GM04503 (cell line): ENCODE measurements at places on chromosomes 7 and 10.

DNA sequence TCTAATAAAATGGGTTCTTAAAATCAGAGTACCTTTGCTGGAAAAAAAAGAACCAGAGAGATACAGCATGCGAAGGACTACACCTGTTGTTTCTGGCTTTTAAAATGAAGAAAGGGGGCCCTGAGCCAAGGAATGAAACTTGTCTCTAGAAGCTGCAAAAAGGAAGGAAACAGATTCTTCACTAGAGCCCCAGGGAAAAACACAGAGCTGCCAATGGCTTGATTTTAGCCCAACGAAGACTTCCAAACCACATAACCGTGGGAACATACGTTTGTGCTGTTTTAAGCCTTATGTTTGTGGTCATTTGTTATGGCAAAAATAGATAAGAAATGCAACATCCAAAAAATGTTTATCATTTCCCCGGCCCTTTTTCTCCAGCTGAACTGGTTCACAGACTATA, 780.0 kb downstream of the SORCS1 start:
- no peak for DNase-seq

- no peak for DNase-seq
Measured at GRCh38 chr7:44713141-44713540, 35.5 kb upstream of the ZMIZ2 start.

GRCh38 chr7:44385434-44386138, 60.2 kb upstream of the CAMK2B start:
- DNase-seq = no peak

GRCh38 chr10:107010531-107010930, 154.0 kb downstream of the SORCS1 start:
- no peak for DNase-seq

DNA sequence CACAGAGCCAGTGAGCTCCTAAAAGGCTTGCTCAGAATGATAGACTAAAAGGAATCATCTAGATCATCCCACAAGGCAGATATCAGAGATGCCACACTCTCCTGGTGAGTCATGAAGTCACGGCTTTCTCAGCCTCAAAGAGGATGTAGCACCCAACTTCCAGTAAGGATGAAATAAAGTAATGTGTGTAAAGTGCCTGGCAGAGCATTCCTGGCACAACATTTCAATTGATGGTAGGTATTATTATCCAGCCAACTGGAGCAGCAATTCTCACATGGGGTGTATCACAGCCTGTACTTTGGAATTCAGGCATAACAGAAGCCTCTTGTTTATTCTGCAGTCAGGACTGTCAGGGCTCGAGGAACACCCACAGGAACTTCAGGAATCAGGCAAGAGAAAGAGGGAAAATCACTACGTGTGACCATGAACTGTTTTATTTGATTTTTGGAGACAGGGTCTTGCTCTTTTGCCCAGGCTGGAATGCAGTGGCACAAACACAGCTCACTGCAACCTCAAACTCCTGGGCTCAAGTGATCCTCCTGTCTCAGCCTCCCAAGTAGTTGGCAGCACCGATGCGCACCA, 5.3 kb upstream of the NAT16 start:
- no peak for DNase-seq

GRCh38 chr7:14148974-14149373, 159.5 kb upstream of the ETV1 start:
- DNase-seq = no peak

- DNase-seq = no peak
Measured at GRCh38 chr7:156652886-156653568, 12.5 kb downstream of the RNF32 start.

- no peak for DNase-seq
Measured at GRCh38 chr10:62326176-62326575, 48.0 kb upstream of the ZNF365 start.

DNA sequence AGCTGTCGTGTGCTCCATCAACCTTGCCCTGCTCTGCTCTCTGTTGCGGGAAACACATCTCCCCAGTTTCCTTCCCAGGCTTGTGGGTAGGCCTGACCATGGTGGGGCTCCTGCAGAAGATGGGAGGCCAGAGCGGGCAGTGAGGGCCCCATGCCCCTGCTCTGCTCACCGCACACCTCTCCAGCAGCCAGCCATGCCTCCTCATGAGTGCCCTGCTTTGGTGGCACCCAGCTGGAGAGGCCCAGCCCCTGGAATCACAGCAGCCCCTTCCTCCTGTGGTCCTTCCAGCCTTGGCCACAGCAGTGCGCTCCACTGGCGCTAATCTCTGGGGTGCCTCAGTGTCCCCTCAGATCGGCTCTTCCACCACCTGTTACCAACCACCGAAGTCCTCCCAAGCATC, 4.2 kb upstream of the OPN4 start:
- DNase-seq = no peak

DNA sequence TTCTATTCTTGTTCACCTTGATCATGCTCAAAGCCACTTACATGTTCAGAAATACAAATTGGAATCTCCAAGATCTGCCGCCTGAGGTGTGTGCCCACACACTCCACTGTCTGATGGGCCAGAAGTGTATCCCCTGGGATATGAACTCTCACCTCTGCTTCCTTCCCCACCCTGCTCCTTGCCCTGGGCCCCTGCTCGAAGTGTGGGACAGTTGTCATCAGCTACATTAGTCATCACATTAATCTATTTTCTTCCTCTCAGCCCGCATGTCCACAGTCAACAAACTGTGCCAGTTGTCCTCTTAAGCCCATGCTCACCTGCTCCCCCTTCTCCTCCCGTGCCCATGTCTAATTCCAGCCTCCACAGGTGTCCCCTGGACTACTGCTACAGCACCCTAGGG, 154.7 kb downstream of the PTPN20 start:
- DNase-seq = no peak

DNA sequence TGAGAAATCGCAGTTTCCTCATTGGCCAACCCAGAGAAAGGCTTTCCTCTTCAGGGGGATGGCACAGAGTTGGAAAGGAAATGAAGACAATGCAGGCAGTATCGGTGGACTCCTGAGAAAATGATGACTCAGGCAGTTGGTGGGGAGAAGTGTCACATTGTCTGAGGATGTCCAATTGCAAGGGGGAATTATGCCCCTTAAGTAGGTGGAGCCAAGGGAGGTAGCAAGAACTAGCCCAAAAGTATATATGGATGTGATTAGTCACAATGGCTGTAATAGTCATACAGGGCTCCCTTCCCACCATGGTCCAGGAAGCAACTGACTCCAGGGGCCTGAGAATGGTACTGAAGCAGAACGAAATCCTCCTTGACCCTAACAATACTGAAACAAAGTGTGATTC, 58.3 kb upstream of the EGFR start:
- DNase-seq = no peak

DNA sequence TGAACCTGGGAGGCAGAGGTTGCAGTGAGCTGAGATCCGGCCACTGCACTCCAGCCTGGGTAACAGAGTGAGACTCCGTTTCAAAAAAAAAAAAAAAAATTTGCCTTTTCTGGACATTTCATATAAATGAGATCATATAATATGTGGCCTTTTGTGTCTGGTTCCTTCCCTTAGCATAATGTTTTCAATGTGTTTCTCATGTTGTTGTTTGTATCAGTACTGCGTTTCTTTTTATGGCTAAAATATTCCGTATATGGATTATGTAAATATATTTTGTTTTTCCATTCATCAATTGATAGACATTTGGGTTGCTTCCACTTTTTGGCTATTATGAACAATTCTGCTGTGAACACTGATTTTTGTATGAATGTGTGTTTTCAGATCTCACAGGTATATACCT, 257.6 kb downstream of the CCDC3 start:
- DNase-seq = no peak

- DNase-seq = no peak
Measured at GRCh38 chr7:66859794-66860645, 61.0 kb upstream of the TMEM248 start.

DNA sequence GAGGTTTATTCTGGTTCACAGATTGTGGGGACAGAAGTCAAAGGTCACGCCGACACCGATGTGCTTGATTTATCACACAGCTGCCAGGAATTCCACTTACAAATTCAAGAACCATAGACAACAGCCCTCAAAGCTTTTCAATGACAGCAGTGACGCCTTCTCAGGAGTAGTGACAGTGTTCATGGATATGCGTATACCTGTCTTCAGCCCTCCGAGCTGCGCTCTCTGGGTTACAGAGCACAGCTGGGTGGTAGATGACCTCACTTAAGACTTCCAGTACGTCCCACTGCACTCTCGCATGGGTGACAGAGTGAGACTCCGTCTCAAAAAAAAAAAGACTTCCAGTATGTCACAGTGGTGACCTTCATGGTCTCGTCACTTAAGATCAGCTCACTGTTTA, 108.5 kb downstream of the TCERG1L start:
- no peak for DNase-seq

DNA sequence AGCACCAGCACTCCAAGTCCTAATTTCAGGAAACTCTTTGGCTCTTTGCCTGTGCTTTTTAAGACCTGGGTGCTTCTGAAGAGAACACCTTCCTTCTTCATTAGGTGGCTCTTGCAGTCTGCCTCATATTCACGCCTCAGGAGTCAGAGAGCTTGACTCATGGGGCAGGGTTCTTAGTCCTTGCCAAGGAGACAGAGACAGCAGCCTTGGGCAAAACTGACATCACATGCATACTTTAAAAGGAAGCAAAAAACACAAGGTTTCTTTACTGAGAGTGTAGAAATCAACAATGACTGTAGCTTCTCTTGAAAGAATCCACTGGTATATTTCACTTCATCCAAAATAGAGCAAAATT, 780.6 kb downstream of the INHBA start:
- peak; percentile 84 for DNase-seq

DNA sequence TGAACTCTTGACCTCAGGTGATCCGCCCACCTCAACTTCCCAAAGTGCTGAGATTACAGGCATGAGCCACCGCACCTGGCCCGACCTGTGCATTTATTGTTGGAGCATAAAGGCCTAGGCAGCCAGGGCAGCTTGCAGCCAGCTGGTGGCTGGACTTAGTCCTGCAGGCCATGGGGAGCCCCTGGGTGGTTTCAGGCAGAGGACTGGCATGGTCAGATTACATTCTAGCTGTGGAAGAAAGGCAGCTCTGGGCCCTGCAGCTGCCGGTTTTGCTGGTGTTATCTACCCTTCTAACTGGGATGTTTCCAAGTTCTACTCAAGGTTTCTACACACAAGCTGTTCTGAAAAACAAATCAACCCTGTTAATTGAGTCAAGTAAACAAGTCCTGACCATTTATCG, 22.7 kb upstream of the MKRN1 start:
- DNase-seq = no peak

- DNase-seq = peak; percentile 65
Measured at GRCh38 chr7:116953906-116954838, 871 bp downstream of the ST7 start.

DNA sequence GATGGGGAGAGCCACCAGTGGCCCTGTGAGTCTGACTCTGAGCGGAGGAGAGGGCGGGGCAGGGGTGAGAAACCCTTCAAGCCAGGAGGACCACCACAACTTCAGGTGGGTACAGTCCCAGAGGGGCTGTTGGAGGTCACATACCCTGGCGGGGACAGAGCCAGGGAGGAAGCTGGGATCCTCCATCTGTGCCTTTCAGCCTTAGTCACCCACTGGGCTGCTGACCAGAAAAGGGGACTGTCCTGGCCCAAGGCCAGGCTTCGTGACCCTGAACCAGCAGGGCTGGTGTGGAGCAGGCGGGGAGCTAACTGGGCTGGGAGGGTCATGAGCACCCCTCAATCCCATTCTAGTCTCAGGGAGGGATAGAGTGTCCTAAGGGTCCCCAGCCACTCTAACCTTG, 1.5 kb upstream of the CALHM3 start:
- DNase-seq = peak; percentile 15
